ENCODE measurements at places on chromosomes 5 and 9.

DNA sequence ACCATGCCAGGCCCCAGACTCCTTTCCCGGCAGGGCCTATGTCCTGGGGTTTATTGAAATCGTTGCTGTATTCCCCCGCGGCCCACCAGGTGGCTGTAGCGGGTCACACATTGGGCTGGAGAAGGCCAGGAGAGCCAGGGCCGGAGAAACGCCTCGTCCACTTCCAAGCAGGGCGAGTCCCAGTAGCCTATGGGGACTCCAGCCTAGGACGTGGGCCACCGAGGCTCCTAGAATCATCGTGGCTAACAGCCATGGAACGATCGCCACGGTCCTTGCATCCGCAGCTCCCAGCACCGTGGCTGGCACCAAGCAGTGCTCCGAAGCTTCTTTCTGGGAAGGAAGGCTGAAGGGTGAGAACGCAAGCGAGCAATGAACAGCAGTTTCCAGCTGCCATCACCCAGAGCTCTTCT lies 87.7 kb downstream of the ENTREP1 start:
- DNase-seq: no peak

- DNase-seq: no peak
Measured at GRCh38 chr5:96566833-96567587, 95.2 kb upstream of the CAST start.

- no peak for DNase-seq
Measured at GRCh38 chr5:68711293-68712200, 382.3 kb upstream of the SLC30A5 start.

DNA sequence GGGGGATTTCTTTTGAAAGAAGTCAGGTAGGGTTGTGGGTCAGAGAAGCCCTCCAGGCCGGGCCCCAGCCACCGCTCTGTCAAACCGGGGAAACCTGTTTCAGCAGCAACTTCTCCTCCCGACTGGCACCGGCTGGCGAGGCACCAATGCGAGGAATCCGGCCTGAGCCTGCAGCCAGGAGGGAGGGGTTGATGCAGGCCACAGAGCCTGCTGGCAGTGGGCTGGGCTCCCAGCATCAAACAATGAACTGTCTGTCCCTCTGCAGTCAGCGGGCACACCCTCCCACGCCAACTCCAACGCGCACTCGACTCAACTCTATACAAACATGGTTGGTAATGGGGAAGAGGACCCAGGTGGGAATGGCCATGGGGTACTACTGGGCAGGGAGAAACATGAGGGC lies 12.1 kb downstream of the PCDH1 start:
- DNase-seq: no peak

GRCh38 chr5:123264394-123264793 lies 158.8 kb downstream of the CEP120 start:
- DNase-seq: no peak

DNA sequence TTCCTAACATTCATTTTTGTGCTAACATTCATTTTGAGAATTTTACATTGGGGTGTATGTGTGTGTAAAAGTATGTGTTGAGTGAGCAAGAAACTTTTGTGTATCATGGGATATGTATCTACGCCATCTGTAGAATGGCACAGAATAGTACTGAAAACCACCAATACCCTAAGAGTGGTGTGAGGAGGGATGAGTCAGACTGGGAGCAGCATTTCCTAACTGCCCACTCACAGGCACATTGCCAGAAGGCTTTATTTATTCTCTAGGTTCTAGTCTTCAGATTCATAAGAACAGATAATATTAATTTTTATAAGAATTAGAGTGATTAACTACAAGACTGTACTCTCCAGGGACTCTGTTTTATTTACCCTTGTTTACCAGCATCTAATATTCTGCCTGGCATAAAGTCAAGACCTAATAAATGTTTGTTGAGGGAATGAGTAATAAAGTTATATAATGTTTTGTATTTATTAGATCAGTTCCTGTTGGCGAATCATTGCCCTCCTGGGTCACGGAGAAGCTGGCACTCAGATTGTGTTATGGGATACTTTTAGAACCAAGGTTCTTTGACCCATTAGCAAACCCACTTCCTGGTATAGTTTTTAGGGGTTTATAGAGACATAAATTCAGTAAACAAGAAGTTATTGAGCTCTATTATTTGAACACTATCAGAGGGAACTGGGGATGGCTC lies 159.1 kb upstream of the PPP2R2B start:
- DNase-seq: no peak

DNA sequence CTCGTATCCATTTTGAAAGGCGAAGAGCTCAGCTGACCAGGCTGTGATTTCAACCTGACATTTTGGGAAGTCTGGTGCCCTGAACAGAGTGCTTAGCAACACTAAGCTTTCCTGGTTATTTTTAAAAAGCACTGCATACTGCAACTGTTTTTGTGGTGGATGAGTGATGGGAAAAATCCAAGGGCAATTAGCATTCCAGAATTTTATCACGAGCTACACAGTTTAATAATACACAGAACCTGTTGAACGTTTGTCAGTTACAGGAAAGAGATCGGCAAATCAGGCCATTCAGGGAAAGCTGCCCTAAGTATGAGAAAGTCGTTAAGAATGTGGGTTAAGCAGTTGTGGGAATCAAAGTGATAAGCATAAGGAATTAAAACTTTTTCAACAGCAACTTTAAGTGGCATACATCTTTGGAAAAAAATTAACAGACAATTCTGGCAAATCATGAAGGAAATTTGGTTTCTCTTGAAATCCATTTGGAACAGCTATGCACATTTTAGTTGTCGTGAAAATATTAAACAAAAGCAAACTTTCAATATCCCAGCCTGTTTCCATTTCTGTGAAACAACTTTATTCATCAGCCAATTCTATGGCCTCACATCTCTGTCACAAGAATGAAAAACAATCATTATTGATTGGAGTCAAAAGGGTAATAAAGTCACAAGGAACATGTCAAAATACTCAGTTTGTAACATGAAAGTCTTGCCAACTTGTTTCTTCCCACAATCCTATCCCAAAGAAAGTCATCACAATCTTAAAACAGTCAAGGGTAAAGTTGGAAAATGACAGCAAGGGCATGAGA lies 25.7 kb downstream of the PUM3 start:
- DNase-seq: no peak

DNA sequence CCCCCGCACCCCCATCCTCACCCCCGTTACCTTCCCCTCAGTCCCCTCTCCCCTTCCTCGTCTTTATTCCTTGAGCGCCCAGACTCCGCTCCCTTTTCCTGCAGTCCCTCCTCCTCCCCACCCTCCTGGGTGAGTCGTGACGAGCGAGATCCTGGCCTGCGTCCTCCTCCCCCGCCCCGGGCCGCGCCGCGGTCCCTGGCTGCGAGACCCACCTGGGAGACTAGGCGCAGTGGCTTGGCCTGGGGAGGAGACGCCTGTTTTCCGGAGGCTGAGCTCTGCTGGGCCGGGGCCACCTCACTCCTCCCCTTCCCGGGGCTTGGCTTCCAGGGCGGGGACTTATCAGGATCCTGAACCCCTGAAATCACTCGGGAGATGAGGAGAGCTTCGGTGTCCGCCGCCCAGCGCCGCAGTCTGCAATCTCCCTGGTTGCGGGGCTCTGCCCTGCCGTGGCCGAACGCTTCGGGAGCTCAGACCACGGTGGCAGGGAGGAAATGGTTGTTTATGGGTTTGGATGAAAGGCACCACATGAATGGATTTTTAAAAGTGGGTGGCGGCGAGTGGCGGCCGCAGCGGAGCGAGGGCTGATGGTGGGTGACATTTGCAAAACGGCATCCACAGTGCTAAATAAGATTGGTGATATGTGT lies 984 bp downstream of the STXBP1 start:
- no peak for DNase-seq

GRCh38 chr5:17219006-17219422 lies 1.6 kb downstream of the BASP1 start:
- no peak for DNase-seq

DNA sequence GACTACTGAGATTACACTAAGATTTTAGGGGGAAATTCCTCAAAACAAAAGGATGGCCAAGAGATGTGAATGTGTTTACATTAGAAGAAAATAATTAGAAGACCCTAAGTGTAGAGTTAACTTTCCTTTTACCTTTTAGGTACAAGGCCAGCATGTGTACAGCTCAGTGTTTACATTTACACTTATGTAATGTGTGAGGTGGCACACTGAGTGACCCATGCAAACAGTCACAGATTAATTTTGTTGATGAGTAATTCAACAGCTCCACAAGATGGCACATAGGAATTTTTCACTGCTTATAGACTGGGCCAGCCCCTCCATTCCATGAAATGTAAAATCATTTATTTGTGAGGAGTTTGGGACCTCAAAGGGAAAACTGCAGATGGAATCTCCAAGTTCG lies 90.1 kb upstream of the SLC12A2 start:
- DNase-seq: no peak

- DNase-seq: no peak
Measured at GRCh38 chr9:21557428-21557768, 75.3 kb upstream of the IFNE start.

GRCh38 chr5:91128604-91129003 lies 254.5 kb downstream of the ARRDC3 start:
- DNase-seq: no peak

- DNase-seq: no peak
Measured at GRCh38 chr5:132256783-132257130, 739 bp upstream of the PDLIM4 start.

GRCh38 chr5:169350759-169351240 lies 49.9 kb upstream of the SLIT3 start:
- DNase-seq: no peak

DNA sequence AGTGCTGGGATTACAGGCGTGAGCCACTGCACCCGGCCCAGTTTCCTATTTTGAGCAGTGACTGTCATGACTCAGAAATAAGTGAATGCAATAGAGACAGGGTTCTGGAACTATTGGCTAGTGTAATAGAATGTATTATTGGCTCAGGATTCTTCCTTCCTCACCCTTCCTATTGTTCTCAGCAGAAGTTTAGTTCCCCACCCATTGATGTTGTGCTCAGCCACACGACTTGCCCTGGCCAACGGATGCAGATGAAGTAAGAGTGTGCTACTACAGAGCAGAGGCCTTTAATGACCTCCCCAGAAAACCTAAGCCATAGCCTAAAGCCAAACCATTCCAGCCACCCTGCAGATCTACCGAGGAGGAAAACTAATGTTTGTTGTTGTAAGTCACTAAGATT lies 287.9 kb downstream of the AGTPBP1 start:
- no peak for DNase-seq

DNA sequence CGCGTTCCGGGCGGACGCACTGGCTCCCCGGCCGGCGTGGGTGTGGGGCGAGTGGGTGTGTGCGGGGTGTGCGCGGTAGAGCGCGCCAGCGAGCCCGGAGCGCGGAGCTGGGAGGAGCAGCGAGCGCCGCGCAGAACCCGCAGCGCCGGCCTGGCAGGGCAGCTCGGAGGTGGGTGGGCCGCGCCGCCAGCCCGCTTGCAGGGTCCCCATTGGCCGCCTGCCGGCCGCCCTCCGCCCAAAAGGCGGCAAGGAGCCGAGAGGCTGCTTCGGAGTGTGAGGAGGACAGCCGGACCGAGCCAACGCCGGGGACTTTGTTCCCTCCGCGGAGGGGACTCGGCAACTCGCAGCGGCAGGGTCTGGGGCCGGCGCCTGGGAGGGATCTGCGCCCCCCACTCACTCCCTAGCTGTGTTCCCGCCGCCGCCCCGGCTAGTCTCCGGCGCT lies at the start of gene DAPK1:
Gene DAPK1, plus strand, starts transcription at position 264 of the 442 bp plus-strand sequence. CDS start 1,211 bp downstream, outside the sequence.
- peak; percentile 76 for DNase-seq

- DNase-seq: no peak
Measured at GRCh38 chr9:91889161-91889911, 60.7 kb downstream of the ROR2 start.

GRCh38 chr5:128546658-128547281 lies 8.7 kb upstream of the FBN2 start:
- DNase-seq: no peak

GRCh38 chr9:76018761-76019160 lies 128.3 kb downstream of the PCSK5 start:
- no peak for DNase-seq

DNA sequence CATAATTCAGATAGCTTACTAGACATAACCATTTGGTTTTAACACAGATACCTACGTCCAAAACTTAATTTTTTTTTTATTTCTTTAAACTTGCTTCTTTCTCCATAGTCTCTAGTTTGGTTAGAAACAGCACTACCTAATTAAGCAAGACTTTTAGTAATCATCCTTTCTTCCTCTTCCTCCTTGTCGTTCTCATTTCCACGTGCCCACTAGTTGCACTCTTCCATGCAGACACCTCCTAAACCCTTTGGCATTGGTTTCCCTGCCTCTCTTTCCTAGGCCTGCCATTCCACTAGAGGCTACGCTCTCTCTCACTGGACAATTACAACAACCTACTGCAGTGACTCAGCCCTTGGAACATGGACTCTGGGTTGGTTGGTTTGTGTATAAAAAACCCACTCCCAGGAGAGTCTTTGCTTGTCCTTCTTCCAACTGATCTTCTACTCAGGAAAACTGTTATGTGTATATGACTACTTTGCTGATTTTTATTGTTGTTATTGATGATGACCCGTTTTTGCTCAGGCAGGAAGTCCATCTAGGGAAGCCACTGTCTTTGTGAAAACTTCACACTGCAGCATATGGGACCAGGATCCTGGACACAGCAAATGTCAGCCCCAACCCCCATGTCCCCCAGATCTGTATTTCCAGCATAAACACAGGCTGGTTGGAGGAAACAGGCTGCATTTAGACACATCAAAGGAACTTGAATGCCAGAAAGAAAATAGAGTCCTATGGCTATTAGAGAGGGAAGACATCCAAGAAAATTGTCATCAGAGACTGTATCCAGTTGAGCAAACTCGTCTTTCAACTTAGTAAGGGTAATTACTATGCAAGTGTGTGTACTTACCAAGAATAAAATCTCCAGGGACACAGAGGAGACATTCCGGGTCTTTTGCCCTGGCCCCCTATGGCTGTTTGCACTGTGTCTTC lies 503.2 kb downstream of the GADD45G start:
- DNase-seq: no peak

GRCh38 chr5:116395226-116395625 lies 179.4 kb downstream of the SEMA6A start:
- no peak for DNase-seq

GRCh38 chr9:86734771-86735170 lies 212.5 kb downstream of the GAS1 start:
- no peak for DNase-seq
